ENCODE measurements at places on chromosomes 1 and 21. TPM values are rescaled to one million over a fixed set of nuclear protein-coding genes. Genes with fewer than 3 reads are reported as not detected.

- no peaks in the 10 kb centered on the region for H3K36me3 ChIP-seq
- DNase-seq: no peak
- no peak overlapping the region for H3K4me3 ChIP-seq
- H3K27ac ChIP-seq: no peak overlapping the region
Observed at GRCh38 chr1:101820071-101820470, 176.7 kb downstream of the OLFM3 start.

DNA sequence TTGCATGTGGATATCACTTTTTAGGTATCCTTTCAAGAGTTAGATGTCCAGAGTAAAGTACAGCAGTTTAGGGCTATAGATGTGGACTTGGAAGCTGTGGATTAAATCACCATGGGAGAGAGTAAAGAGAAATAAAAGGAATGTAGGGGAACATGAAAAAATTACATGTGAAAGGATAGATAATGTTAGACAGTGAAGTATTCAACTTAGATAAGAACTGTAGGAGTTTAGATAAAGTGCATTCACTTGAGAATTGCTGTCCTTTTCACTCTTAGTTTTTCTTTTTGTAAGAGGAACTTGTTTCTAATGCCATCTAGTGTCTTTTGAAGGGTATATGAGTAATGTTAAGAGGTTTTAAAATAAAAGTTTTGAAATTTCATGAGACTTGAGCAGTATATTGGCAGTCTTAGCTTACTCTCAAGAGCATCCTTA lies 40.1 kb downstream of the MAST2 start:
- H3K27ac ChIP-seq: no peak overlapping the region
- no peaks in the 10 kb centered on the region for H3K4me1 ChIP-seq
- no peak overlapping the region for H3K4me3 ChIP-seq
- no peaks in the 10 kb centered on the region for H3K36me3 ChIP-seq

GRCh38 chr21:26164311-26164710 lies 6.3 kb downstream of the APP start:
- no peak overlapping the region for H3K27ac ChIP-seq
- H3K4me1 ChIP-seq: peaks cover 36% of the 10 kb centered on the region
- H3K4me3 ChIP-seq: no peak overlapping the region
- H3K36me3 ChIP-seq: no peaks in the 10 kb centered on the region

GRCh38 chr1:219476116-219476515 lies 136.8 kb downstream of the ZC3H11B start:
- no peak for DNase-seq
- no peaks in the 10 kb centered on the region for H3K4me1 ChIP-seq
- H3K4me3 ChIP-seq: no peak overlapping the region
- H3K36me3 ChIP-seq: no peaks in the 10 kb centered on the region
- H3K27me3 ChIP-seq: no peaks in the 10 kb centered on the region

- H3K36me3 ChIP-seq: no peaks in the 10 kb centered on the region
- no peaks in the 10 kb centered on the region for H3K4me1 ChIP-seq
- H3K4me3 ChIP-seq: no peak overlapping the region
Observed at GRCh38 chr1:55935236-55935635, 644.1 kb downstream of the PLPP3 start.

DNA sequence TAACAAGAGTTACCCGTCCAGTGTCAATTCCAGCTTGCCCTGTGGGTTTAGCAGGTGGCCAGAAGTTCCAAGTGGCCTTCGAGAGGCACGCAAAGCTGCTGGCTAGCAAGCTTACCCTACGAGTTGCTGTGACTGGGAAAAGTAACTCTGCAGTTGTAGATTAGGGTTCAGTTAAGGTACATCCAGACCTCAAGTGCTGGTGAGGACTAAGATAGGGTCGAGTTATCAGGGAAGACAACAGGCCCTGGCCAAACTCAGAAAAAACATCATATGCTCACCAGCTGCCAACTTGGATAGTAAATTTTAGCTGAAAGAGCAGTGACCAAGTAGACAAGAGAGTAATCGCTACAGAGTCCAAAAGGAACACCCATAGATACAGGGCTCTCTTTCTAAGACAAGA lies 27.7 kb upstream of the LRRC7 start:
- H3K36me3 ChIP-seq: no peaks in the 10 kb centered on the region
- H3K27ac ChIP-seq: no peak overlapping the region
- no peaks in the 10 kb centered on the region for H3K4me1 ChIP-seq

- peak overlapping the region; percentile 49 for H3K27ac ChIP-seq
- no peak overlapping the region for H3K4me3 ChIP-seq
- peak; percentile 70 for DNase-seq
Observed at GRCh38 chr1:42167611-42168390, 3.3 kb upstream of the GUCA2A start.

- no peak overlapping the region for H3K27ac ChIP-seq
- H3K4me1 ChIP-seq: peaks cover 16% of the 10 kb centered on the region
- H3K27me3 ChIP-seq: no peaks in the 10 kb centered on the region
Observed at GRCh38 chr1:110053552-110054428, 16.7 kb downstream of the ALX3 start.

GRCh38 chr1:10338047-10338446 lies 60.8 kb upstream of the PGD start:
- H3K4me1 ChIP-seq: 0 out of 2 replicates have a peak, but pooled peaks cover 17% of the 10 kb centered on the region
- H3K4me3 ChIP-seq: no peak overlapping the region
- H3K36me3 ChIP-seq: no peaks in the 10 kb centered on the region
- H3K27ac ChIP-seq: no peak overlapping the region

DNA sequence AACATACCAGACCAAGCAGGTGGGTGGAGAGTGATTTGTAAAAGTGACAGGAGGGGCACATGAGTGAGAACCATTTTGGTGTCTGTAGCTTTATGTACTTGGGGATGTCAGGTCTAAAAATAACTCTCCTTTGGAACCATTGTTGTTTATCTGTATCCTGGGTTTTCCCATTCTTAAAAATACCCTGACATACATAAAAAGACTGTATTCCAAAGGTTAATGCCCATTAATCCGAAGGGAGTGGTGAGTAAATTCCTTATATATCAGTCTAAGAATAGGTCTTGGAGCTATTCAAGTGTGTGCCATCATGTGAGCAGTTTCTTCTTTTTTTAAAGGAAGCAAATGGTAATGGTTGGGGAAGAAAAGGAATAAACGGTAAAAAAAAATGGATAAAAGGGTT lies 117.5 kb downstream of the TGFB2 start:
- H3K27ac ChIP-seq: no peak overlapping the region
- no peaks in the 10 kb centered on the region for H3K27me3 ChIP-seq
- DNase-seq: no peak
- peaks cover 14% of the 10 kb centered on the region for H3K4me1 ChIP-seq
- no peak overlapping the region for H3K4me3 ChIP-seq
- H3K36me3 ChIP-seq: no peaks in the 10 kb centered on the region

DNA sequence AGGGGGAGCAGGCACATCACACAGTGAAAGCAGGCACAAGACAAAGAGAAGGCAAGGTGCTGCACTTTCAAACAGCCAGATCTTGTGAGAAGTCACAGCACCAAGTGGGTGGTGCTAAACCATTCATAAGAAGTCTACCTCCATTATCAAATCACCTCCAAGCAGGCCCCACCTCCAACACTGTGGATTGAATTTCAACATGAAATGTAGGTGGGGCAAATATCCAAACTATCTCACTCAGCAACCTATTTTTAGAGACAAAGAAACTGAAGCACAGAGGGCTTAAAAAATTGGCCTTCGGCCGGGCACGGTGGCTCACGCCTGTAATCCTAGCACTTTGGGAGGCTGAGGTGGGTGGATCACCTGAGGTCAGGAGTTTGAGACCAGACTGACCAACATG lies 90.4 kb downstream of the UBE2U start:
- no peak for DNase-seq
- no peak overlapping the region for H3K4me3 ChIP-seq
- no peaks in the 10 kb centered on the region for H3K27me3 ChIP-seq
- H3K27ac ChIP-seq: no peak overlapping the region
- H3K4me1 ChIP-seq: peaks cover 9% of the 10 kb centered on the region
- H3K36me3 ChIP-seq: no peaks in the 10 kb centered on the region

GRCh38 chr1:86757272-86757984 lies 53.1 kb downstream of the SH3GLB1 start:
- H3K4me1 ChIP-seq: peaks cover 13% of the 10 kb centered on the region
- no peak overlapping the region for H3K27ac ChIP-seq

- DNase-seq: no peak
- H3K4me3 ChIP-seq: no peak overlapping the region
- H3K27me3 ChIP-seq: no peaks in the 10 kb centered on the region
- H3K4me1 ChIP-seq: no peaks in the 10 kb centered on the region
Observed at GRCh38 chr1:194710671-194711070, 1524.3 kb upstream of the B3GALT2 start.

DNA sequence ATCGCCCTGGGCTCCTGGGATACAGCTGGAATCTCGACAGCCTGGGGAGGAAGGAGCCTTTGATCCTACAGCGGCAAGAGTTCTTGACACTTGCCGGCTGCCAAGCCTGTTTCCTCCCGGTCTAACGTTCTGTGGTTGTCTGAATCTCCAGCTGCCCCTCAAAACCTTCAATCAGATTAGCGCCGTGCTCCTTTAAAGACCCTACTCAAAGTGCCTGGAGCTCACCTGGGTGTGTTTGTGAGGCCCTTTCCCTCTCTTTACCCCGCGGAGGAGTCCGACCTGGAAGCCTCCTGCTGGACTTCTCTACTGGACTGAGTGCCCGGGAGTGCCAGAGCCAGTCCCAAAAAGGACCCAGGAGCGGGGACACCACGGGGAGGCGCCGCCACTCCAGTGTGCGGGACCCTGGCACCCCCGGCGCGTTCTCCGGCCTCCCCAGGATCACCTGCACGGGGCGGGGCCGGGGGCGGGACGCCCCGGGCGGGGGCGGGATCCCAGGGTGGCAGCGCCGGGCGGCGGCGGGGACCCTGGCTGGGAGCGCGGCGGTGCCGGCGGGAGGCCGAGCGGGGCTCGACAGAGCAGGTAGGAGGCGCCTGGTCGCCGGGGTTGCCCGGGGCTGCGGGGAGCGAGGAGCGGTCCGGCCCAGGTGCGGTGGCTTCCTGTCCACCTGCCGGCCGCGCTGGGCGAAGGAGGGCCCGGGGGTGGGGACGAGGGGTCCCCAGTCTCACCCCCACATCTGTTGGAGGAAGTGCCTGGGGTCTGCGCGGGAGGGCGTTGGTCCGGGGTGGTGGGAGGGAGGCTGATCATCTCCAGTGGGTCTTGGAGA lies at the start of gene NCMAP:
Gene NCMAP (plus strand): TSS at position 497 of the 823 bp plus-strand sequence. CDS start 39,344 bp downstream, outside the sequence.
- no peak within 1 kb of the TSS for H3K27ac ChIP-seq
- H3K36me3 ChIP-seq: no peaks in the 10 kb centered on the region
- H3K27me3 ChIP-seq: peaks cover 3% of the 10 kb centered on the region
- peak within 1 kb of the TSS; percentile 29 for H3K4me3 ChIP-seq

DNA sequence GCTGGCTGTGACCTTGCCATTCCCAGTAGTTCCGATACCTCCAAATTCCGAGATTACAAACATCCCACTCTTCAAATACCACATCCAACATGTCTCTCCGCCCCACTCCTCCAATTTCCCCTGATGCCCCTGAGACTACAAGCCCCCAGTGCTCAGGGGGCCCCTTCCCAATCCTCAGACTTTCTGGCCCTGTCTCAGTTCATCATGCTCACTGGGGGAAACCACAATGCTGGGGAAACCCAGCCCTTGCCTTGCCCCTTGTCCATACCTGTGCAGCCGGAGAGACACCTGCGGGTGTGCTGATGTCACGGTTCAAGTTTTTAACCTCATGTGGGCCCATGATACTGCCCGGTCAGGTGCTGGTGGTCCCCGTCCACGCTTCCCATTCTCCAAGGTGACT lies 226.6 kb downstream of the CAMTA1 start:
- H3K4me1 ChIP-seq: no peaks in the 10 kb centered on the region
- H3K27me3 ChIP-seq: peaks cover 89% of the 10 kb centered on the region
- H3K27ac ChIP-seq: no peak overlapping the region

DNA sequence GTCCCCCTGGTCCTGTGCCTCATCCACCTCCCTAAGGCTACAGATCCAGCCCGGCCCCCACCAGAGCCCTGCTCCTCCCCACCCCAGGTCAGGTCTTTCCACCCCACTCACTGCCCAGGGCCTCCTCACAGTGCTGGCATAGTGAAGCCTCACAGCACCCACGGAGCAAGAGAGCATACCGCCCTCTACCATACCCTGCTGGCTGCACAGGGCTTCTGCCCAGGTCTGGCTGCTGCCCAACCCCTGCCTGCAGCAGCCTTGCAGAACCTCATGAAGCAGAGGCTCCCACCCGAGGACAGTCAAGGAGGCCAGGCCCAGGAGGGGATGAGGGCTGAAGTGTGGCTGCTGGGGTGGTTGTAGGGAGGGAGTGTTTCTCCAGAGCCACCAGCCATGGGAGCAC lies 19.7 kb upstream of the ARF1 start:
- DNase-seq: no peak
- peaks cover 7% of the 10 kb centered on the region for H3K4me1 ChIP-seq
- no peak overlapping the region for H3K27ac ChIP-seq
- H3K27me3 ChIP-seq: peaks cover 10% of the 10 kb centered on the region
- H3K36me3 ChIP-seq: no peaks in the 10 kb centered on the region
- H3K4me3 ChIP-seq: no peak overlapping the region

GRCh38 chr1:147171399-147172167 lies 687 bp downstream of the PRKAB2 start:
- peak; percentile 4 for DNase-seq
- no peaks in the 10 kb centered on the region for H3K27me3 ChIP-seq
- peaks cover 48% of the 10 kb centered on the region for H3K4me1 ChIP-seq
- peak overlapping the region; percentile 87 for H3K4me3 ChIP-seq

DNA sequence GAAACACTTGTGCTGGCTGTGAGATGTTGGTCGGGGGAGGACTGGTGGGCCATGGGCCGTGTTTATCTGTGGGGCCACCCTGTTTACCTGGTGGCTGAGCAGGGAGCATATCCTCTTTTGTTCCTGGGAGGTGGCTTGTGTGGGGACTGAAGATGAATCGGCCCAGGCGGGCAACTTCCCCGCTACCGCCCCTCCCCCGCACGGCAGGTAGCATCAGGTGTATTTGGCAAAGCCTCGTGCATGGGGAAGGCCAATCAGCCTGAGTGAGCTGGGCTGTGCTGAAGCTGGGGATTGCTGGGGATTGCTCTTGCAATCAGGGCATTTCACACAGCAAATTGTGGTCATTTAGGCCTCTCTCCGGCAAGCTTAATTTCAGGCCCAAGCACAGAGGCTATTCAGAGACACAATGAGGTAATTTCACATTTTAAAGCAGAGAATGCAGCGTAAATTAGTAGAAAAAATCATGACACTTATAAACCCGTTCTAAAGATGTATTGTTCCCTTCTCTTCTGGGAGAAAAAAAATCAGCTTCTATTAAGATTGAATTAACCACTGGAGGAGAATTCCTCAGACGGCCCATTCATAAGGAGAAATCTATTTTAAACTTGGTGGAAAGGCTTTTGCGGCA lies 197.7 kb upstream of the POU3F1 start:
- H3K27me3 ChIP-seq: peaks cover 24% of the 10 kb centered on the region
- no peak for DNase-seq
- H3K4me1 ChIP-seq: no peaks in the 10 kb centered on the region
- no peak overlapping the region for H3K27ac ChIP-seq
- no peak overlapping the region for H3K4me3 ChIP-seq

GRCh38 chr1:116708255-116708900 lies 40.8 kb upstream of the IGSF3 start:
- peak; percentile 42 for DNase-seq
- no peaks in the 10 kb centered on the region for H3K36me3 ChIP-seq
- no peak overlapping the region for H3K4me3 ChIP-seq
- no peak overlapping the region for H3K27ac ChIP-seq
- peaks cover 42% of the 10 kb centered on the region for H3K4me1 ChIP-seq
- no peaks in the 10 kb centered on the region for H3K27me3 ChIP-seq

FCER1A gene
- not detected for total RNA-seq

WNT3A gene
- 0.53 TPM for total RNA-seq

PTGS2 gene
- 0.63 TPM for total RNA-seq

KRTAP19-3 gene
- not detected for total RNA-seq

NBPF20 gene
- 3.8 TPM for total RNA-seq

LINGO4 gene
- not detected for total RNA-seq

MPZ gene
- total RNA-seq: 0.43 TPM

DMRTA2 gene
- not detected for total RNA-seq

PBXIP1 gene
- 36.3 TPM for total RNA-seq

PDE9A gene
- total RNA-seq: 8.4 TPM

GBP7 gene
- total RNA-seq: not detected

ZSWIM5 gene
- total RNA-seq: 0.55 TPM

TCHHL1 gene
- total RNA-seq: not detected

RNF115 gene
- total RNA-seq: 8.8 TPM

CD1B gene
- total RNA-seq: not detected
